RCC 7860 (cell line): ENCODE measurements at places on chromosomes 11 and 22.

DNA sequence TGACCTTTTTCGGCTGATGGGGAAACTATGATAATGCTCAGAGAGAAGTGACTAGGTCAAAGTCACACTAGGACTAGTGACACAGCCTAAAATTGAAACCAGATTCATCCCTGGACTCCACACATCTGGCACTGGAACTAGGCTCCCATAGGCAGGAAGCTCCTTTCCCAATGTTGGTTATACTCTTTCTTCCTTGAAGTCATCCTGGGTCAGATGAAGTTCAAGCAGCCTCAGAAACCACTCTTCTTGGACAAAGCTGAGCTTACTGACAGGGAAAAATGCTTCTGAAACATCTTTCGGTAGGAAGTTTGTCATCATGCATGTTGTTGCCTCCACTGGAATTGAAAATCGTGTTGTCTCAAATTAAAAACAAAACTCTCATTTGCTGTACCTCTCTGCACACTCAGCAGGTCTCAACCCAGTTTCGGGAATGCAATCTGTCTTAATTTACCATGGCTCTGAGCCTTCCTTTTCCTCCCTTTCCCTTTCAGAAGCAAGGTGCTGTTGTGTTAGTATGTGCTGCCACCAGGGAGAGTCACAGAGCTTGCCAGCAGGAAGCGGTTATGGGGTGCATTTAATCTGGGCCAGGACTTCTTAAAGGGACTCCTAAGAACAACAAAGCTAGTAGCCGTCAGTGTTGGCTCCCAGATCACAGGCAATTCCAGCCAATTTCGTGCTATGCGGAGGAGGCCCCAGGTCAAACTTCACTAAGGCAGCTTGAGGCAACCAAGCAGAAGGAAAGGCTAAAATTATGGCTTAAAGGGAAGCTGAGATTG is 384.8 kb downstream of the TENM4 start:
- DNase-seq: no peak

DNA sequence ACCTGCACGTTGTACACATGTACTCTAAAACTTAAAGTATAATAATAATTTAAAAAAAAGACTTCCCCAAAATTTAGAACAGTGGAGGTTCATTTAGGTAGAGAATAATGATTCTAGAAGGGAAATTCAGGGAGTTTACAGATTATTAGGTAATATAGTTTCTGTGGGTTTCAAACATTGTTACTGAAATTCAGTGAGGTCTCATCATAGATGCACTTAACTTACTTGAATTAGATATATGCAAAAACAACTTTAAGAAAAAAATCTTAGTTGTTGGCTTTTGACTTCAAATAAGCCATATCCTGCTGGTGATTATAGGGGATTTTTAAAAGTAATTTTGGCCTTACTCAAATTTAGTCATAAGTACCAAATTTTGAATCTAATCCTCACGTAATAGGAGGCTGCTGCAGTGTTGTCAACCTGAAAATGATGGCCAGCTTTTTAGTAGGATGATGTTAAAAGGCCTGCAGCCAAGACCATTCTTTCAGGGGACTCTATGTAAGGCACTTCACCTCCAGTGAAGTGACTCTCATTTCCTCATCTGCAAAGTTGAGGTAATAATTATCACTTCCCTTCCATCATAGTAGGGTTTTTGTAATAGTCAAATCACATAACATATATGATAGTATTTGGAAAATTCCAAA is 42.5 kb upstream of the KCNA4 start:
- DNase-seq: no peak

- DNase-seq: peak; percentile 4
Observed at GRCh38 chr11:134024420-134025081, 44.3 kb upstream of the JAM3 start.

- DNase-seq: no peak
Observed at GRCh38 chr11:64038500-64038899, 2.8 kb downstream of the FLRT1 start.
